ENCODE measurements at places on chromosomes 3 and 15.

DNA sequence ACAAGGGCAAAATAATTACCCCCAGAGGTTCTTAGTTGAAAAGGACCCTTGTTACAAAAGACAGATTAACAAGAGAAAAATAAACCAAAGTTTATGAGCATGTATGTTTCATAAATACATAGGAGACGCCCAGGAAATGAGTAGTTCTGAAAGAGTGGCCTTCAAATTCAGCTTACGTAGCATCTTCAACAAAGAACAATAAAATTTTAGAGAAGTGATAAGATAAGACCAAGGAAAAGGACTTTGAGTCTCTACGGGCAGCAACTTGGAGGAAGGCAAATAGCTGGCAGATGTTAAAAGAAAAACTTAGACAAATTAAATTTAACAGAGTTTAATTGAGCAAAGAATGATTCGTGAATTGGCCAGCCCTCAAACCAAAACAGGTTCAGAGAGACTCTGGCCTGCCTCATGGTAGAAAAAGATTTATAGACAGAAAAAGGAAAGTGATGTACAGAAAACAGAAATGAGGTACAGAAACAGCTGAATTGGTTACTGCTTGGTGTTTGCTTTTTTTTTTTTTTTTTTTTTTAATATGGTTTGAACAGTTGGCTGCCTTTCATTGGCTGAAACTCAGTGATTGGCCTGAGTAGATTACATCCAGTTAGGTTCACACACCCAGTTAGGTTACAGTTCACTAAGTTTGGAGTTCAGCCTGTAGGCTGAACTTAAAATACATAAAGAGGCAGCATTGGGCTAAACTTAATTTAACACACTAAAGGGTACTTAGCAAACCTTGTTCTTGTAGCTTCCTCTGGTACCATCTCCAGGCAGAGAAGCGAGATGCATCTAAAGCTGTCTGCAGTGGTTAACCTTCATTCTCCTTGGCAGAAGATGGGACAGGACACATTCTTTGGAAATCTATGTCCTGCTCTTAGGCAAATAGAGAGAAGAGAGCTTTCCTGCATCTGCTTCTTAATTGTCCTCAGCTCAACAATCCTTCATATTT is 23.2 kb downstream of the C2CD4B start:
- no peak for DNase-seq

- no peak for DNase-seq
These were observed 40.3 kb downstream of the SPSB4 start for GRCh38 chr3:141091426-141091825.

DNA sequence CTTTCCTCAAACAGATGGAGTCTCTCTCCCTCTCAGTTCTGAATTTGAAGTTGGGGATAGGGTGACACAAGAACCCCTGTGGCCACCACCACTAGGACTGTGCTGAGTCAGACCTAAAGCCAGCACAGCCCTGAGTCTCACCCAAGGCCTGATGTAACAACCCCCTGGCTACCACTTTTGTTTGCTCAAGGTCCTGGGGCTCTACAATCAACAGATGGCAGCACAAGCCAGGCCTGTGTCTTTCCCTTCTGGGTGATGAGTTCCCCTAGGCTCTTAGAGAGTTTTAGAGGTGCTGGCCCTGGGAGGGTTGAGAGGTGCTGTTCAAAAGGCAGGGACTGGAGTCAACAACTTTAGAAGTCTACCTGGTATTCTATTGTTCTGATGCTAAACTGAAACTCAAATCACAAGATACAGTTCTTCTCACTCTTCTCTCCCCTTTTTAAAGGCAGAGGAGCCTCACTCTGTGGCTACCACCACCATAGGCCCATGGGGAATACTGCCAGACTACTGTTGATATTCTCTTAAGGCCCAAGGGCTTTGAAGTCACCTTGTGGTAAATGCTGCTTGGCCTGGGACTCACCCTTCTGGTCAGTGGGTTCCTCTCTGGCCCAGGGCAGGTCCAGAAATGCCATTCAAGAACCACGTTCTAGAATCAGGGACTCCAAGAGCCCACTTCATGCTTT is 6.5 kb downstream of the OR5K4 start:
- no peak for DNase-seq

DNA sequence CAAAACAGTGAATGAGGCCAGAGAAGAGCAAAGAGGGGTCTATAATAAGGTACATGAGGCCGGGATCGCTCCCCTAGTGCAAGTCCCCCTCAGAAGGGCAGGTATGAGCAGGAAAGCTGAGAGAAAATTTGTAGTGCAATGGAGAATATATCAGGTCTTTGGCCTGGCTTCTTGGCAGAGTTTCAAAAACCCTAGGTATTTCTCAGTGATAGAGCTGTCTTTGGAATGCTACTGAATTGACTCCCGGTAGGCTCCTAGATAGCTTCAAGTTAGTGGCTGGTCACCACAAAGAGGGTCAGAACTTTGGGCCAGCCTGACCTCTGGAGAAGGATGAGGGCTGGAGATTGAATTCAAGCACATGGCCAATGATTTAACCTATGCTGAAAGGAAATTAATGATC is 30.6 kb upstream of the OXTR start:
- no peak for DNase-seq

DNA sequence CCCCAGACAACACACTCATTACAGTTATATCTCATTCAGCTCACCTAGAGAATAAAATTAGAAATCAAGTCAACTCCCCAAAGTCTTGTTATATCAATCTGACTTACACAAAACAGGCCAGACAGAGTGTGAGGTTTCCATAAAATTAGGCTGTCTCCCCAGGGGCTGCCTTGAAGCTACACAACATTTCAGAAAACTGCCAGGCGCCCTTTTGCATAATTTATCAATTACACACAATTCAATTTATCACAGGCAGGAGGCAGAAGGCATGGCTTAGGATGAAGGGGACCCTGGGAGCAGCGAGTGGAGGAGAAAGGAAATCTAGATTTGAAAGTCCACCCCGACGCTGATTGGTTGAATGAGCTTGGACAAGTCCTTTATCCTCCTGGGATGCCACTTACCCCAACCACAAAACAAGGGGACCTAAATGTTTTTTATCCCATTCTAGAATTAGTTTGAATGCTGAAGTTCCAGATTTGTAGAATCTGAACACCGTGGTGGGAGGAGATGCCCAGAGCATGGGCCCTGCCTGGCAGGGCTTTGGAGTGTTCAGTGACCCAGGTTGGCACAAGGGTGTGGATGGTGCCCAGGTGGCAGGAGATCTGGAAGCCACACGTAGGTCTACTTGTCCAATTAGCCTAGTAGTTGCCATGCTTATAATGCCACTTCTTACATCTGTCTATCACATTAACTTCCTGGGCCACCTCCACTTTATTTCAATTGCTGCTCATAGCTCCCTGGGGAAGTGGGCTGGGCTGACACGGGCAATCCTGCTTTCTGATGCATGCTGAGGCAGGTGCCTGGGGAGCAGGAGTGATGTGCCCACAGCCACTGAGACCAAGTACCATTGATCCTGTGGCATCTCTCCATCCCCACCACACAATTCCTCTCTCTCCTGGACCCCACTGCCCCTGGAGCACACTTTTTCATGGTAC is 119.8 kb upstream of the TLE3 start:
- no peak for DNase-seq
